Activated CD4-positive, alpha-beta T cell treated with anti-CD3 and anti-CD28 coated beads, Interleukin-2, amount 10 ng/mL, durations not matched to agents 24 days and 14 days (primary cell): ENCODE measurements at places on chromosomes 2 and 18.

DNA sequence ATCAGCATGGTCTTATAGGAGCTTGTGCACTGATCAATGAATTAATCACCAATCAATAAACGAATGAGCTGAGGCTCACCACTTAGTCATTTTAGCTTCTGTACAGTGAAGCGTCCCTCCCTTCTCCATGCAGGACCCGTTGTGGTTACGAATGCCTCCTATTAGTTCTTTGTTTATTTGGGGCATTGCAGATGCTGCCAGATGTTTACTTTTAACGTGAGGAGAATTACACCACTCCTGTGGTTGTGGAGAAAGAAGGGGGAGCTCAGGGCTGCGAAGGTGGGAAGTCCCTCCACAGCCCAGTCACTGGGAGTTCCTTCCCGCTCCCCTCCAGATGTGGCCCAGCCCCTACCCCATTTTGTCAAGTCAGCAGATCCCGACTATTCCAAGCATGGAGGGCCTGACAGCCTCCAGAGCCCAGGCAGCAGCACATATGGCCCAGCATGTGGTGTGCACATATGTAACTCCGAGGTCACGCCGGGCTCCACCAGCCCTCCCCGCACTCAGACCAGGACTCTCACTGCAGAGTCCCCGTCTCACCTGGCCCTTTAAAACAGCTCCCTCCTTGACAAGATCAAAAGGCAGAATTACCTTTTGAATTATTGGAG is 20.9 kb downstream of the PKDCC start:
- no peak for DNase-seq

DNA sequence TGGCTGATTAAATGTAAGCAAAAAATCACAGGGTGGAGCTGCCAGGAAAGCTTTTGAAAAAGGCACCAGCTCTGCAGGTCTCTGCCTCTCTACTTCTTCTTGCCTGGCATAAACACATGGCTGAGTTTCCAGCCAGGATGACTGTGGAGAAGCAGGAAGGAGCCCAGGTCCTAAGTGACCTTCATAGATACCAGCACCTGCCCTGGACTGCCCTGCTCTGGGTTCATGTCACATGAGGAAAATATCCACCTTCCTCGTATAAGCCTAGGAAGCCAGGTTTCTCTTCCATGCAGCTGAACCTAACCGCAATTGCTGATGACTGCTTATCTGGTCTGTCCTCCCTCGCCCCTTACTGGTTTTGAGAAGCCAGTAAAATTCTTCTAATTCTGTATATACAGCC is 47.8 kb upstream of the CREB1 start:
- DNase-seq = no peak

GRCh38 chr2:37367984-37368383 is 23.6 kb downstream of the QPCT start:
- DNase-seq = no peak

GRCh38 chr18:24679062-24679461 is 218.6 kb downstream of the HRH4 start:
- DNase-seq = no peak

- no peak for DNase-seq
Observed at GRCh38 chr2:225649274-225649673, 249.8 kb downstream of the NYAP2 start.

- DNase-seq = no peak
Observed at GRCh38 chr18:12559319-12559718, 98.6 kb downstream of the SPIRE1 start.
